ENCODE measurements at places on chromosomes 1 and 21.

GRCh38 chr1:25698252-25698651, 81.7 kb downstream of the MAN1C1 start:
- DNase-seq = no peak

DNA sequence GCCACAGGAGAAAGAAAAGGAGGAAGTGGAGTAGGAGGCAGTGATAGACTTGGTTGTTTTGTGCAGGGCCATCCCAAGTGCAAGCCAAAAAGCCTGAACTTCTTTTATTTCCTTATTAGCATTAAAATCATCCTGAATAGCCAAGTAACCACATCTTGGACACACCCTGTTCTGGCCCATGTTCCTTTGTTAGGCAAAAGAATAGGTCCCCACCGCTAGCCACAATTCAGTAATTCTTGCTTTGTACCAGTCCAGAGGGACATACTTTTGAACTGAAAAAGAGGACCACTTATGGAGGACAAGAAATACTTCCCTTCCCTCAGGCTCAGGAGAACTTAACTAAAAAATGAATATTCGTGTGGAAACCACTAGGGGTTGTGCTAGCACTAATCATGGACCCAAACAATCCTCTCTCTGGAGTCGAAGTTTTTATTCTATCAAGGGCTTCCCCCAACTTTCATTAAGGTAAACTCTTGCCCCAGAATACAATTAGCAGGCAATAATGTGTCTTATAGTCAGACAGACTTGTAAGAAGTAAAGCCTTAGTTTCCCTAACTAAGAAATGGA, 19.4 kb downstream of the TNFSF4 start:
- DNase-seq = no peak

DNA sequence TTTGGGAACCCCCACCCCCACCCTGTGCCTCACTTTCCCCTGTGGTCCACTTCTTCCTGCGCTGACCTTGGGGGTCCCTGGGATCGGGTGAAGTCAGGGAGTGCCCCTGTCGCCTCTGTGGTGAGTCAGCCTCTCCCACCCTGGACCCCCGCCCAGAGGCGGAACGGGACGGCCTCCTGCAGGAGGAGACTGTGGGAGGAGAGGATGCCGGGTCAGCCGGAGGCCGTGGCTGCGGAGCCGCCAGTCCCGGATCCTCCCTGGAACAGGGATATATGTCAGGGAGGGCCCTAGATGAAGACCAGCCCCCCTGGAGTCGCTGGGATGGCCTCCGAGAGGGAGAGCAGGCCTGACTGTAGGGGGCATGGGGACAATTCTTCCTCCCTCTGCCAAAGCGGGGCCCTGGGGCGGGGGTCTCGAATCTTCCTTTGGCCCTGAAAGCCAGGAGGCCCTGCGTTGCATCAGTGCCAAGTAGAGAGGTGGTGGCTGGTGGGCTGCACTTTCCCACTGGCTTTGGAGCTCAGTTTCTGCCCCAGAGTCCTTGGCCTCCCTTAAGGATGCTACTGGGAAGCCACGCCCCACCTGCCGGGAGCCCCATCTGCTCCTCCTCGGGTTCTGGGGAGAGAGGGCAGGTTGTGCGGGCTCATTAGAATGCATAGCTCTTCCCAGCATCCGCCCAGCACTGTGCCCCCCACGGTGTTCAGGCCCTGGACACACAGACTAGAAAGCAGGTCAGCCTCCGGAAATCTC, 930 bp downstream of the ARHGEF10L start:
- DNase-seq = no peak

DNA sequence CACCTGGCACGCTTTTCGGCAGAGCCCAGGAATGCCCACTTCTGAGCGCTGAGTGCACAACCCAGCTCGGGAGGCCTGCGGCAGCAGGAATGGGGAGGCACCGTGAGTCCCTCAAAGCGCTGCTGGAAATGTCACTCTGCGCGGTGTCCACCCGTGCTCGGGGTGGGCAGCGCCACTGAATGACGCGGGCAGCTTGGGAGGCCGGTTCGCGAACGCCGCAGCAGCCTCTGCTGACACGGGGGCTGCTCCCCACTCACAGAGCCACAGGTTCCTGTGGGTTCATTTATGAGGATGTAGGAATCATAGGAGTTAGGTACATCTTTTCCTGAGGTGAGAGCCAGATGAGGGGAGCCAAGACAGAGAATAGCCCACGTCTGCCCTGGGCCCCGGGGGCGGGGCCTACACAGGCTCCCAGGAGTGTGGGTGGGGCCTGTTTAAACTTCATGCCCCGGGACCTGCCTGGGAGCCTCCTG, 146.7 kb upstream of the COL6A1 start:
- no peak for DNase-seq

DNA sequence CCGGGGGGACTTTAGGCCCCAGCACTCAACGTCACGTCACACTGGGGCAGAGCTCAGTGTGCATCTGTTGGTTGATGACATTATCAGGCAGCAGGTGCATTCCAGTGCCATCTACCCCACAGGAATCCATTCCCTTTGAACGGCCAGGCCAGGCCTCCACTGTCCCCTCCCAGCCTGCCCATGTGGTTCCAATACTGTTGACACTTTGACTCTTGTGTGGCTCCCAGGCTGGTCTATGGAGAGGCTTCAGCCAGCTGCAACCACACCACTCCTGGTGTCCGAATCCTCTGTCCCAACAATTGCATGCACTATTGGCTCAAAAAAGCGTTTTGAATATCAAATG, 92.0 kb upstream of the SIM2 start:
- DNase-seq = no peak

GRCh38 chr1:30834253-30834652, 74.3 kb downstream of the SDC3 start:
- DNase-seq = no peak

DNA sequence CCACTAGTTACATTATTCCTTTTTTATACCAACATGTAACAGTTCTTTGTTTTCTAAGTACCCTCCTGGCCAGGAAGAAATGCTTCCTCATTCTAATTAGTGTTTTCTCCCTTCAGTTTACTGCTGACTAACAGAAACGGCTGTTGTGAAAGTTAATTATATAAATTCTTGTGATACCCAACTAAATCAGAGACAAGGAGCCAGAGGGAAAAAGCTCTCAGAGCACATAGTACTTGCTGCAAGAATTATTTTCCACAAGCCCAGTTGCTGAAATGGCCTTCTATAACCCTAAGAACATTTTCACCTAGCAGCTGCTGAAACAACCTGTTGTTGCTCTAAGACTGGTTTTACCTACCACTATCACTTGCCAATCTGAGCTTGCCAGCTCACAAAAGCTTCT, 82.4 kb downstream of the FAF1 start:
- DNase-seq = no peak

DNA sequence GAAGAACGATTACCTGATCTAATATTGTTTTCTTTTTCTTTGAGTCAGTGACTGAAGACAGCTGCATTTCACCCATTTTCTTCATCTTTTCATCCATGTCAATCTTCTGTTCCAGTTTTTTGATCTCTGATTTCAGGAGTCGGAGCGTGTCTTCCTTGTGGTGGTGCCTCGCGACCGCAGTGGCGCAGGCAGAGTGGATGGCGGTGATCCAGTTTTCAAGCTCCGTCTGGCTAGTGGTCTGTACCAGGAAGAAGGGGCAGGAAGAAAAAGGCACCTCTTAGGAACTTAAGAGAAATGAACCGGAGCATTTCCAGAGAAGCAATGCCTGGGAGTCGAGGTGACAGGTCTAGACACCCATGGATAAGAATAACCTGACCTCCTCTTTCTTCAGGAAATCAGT, 118.3 kb downstream of the TIAM1 start:
- DNase-seq = no peak

GRCh38 chr1:1347663-1348419, 1.4 kb downstream of the DVL1 start:
- DNase-seq = no peak

DNA sequence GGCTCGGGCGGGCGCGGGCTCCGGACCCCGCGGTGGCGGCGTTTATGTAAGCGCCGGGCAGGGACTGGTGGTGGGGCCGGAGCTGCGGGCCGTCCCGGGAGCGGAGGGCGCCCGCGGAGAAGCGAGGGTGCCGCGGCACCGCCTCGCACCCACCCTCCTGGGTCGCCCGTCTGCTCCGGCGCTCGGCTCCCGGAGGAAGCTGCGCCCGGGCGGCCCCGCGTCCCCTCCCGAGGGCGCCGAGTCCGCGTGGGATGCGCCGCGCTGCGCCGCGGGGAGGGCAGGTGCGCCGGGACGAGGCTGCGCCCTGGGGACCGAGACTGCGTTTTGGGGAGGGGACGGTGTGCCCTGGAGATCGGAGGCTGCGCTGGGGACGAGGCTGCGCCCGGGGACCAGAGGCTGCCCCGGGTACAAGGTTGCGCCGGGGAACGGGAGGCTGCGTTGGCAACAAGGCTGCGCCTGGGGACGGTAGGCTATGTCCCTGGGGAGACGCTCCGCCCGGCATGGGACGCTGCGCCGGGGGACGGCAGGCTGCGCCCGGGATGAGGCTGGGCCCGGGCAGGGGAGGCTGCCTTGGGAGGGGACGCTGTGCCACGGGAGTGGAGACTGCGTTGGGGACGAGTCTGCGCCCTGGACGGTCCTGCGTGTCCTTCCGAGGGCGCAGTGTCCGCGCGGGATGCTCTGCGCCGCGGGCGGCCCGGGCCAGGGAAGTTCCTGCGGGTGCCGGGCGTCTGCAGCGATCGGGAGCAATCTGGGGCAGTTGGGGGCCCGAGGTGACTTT, 627 bp downstream of the ADARB1 start:
- DNase-seq = no peak

DNA sequence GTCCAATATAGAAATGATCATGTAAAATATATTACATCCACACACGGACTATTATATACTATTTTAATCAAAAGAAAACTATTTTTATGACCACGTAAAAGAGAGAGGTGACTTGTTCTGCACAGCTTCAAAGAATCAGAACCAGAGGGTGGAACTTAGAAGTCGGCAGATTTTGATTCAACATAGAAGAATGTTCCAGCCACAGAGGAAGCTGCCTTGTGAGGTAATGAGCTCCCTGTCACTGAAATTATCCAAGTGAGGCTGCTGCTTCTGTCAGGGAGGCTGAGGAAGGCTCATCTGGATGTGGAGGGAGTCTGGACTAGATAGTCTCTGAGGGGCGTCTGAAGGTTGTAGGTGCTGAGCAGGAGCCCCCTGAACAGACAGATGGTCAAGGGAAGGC, 2.7 kb downstream of the PLEKHA6 start:
- no peak for DNase-seq

GRCh38 chr1:69459244-69459643, 108.5 kb upstream of the LRRC7 start:
- DNase-seq = no peak

GRCh38 chr1:50841791-50842387, 118.2 kb downstream of the FAF1 start:
- DNase-seq = no peak

DNA sequence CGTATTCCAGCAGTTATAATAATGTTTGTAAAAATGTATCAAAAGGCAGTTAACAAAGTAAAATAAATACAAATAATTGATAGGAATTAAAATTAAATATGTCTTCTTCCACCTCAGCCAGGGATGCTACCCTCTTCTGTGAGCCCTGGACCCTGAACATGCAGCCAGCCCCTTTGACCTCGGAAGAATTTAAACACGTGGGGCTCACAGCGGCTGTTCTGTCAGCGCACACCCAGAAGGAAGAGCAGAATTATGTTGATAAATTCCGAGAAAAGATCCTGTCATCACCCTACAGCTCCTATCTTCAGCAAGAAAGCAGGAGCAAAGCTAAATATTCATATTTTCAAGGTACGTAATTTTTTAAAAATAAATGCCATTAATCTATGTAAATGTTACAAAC, 26.5 kb downstream of the UTS2 start:
- DNase-seq = no peak

- no peak for DNase-seq
Observed at GRCh38 chr1:184012187-184012586, 25.3 kb downstream of the COLGALT2 start.

DNA sequence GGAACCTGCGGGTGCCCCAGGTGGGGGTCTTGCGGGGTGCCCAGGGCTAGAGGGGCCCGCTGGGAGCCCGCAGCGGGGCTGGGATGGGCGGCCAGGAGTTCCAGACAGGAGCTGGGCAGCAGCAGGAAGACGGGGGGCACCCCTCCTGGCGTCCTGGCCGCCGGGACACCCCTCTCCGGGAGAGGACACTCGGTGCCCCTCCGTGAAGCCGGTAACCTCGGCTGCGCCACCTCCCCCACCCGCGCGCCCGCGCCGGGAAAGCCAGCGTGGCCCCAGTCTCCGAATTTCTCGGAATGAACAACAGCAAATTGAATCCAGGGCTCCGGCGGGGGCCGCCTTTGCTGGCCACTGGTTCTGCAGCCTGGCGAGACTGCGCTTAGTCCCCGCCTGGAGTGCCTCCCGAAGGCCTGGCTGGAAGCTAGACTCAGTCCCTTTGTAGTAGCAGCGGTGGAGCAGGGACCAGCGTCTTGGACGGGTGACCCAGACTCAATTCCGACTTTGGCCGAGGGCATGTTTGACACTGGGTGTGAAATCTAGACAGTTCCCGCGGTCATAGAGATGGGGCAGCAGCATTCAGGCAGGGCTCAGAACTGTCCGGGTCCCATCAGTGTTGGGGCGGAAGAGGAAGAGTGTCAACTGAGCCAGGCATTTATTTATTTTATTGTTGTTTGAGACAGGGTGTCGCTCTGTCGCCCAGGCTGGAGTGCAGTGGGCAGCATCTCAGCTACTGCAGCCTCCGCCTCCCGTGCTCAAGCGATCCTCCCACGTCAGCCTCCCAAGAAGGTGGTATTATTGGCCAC, 773 bp downstream of the IFNGR2 start:
- DNase-seq = peak; percentile 59

DNA sequence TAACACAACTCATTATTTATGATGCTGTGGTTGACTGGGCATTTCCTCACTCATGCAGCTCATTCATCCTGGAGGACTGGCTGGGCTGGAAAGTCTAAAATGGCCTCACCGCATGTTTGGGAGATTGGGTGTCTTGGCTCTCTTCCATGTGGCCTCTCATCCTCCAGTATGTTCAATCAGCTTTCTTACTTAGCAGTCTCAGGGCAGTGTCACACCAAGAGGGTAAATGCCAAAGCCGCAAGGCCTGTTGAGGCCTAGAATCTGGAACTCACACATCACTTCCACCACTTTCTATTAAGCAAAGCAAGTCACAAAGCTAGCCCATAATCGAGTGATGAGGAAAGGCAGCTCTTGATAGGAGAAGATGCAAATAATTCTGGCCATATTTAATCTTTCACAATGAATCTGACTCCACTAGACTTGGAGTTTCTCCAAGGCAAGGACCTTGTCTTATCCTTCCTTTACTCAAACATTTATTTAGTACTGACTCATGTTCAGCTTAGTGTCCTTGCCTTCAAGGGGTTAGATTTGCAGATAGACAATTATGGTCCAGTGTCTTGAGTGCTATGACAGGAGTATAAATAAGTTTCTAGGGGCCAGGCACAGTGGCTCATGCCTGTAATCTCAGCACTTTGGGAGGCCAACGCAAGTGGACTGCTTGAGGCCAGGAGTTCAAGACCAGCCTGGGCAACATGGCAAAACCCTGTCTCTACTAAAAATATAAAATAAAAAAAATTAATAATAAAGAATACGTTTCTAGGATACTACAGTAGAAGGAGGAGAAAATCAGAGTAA, 45.1 kb downstream of the TMEM53 start:
- no peak for DNase-seq

GRCh38 chr1:19010995-19011844, 54.7 kb upstream of the IFFO2 start:
- peak; percentile 83 for DNase-seq

GRCh38 chr1:218673170-218673569, 328.0 kb downstream of the TGFB2 start:
- DNase-seq = no peak

GRCh38 chr1:155019377-155020245, 14.0 kb downstream of the DCST2 start:
- DNase-seq = no peak

GRCh38 chr1:241423541-241424479, 66.8 kb upstream of the RGS7 start:
- no peak for DNase-seq

Data from inflammatory macrophage (primary cell).